ENCODE measurements at places on chromosomes 2 and 18. TPM values are rescaled to one million over a fixed set of nuclear protein-coding genes. Genes with fewer than 3 reads are reported as not detected.

DNA sequence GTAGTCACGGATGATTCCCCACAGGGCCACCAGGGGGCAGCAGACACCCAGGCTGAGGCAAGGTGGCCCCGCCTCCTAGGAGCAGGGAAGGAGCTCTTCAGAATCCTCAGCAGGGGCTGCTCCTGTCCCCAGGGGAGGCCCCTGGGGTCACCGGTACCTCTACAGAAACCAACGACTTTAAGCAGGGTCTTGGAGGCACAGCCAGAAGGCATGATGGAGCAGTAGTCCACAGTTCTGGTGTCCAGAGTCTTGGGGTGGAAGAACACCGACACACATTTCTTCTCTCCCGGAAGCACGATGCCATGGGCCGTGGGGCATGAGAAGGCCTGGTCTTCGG, 11.5 kb downstream of the CFAP65 start:
- H3K4me1 ChIP-seq, result peaks cover 17% of the 10 kb centered on the region
- H3K27me3 ChIP-seq, result peaks cover 39% of the 10 kb centered on the region
- H3K4me3 ChIP-seq, result no peak overlapping the region
- H3K36me3 ChIP-seq, result no peaks in the 10 kb centered on the region
- H3K27ac ChIP-seq, result no peak overlapping the region

GRCh38 chr2:183079139-183079775, 710 bp downstream of the DUSP19 start:
- peak overlapping the region; percentile 97 for H3K4me3 ChIP-seq
- DNase-seq, result no peak
- no peaks in the 10 kb centered on the region for H3K36me3 ChIP-seq
- H3K4me1 ChIP-seq, result peaks cover 8% of the 10 kb centered on the region
- H3K27me3 ChIP-seq, result peaks cover 7% of the 10 kb centered on the region

Gene CREG2
- total RNA-seq, result 0.63 TPM

Gene IGFBP5
- 140 TPM for total RNA-seq

Gene KCNK3
- total RNA-seq, result 0.68 TPM

Gene DNAH7
- total RNA-seq, result 1.5 TPM

Gene CDH7
- 7.3 TPM for total RNA-seq

Gene RNF144A
- 49.6 TPM for total RNA-seq

DNA sequence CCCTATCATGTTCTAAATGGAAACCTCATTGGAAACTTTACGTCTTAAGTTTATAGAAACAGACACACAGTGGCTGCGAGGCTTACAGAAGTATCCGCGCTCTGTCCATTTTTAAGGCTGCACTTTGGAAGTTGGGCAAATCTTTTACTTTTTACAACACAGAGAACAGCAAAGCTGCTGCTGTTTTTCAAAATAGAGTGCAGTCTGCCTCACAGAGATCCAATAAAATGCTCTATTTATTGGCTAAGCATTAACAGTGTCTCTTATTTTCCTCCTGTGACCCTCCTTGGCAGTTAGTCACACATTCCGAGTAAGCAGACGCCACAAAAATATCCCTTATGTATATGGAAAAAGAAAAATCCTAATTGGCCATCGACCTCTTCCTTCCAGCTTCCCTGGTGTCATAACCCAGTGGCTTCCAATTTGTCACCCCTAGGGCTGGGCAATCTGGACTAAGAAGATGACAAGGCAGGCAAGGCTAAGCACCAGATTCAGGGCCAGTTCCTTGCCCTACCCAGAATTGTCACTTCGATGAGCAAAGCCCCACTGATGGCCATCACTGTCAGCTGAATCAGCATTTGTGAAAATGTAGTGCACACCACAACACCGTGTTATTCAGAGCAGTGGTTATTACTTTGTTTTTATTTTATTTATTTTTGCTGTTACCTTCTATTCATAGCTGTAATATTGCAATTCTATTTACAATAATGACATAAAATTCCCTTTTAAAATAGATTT, 47.7 kb upstream of the MEIS1 start:
- H3K27me3 ChIP-seq, result no peaks in the 10 kb centered on the region
- peaks cover 32% of the 10 kb centered on the region for H3K4me1 ChIP-seq
- no peaks in the 10 kb centered on the region for H3K36me3 ChIP-seq
- no peak for DNase-seq
- no peak overlapping the region for H3K27ac ChIP-seq

Gene ADRA2B
- 0.79 TPM for total RNA-seq

- no peak overlapping the region for H3K27ac ChIP-seq
- H3K36me3 ChIP-seq, result no peaks in the 10 kb centered on the region
- no peak for DNase-seq
- no peaks in the 10 kb centered on the region for H3K27me3 ChIP-seq
Observed at GRCh38 chr2:147860009-147860408, 15.2 kb downstream of the ACVR2A start.

Gene CCDC141
- not detected for total RNA-seq

DNA sequence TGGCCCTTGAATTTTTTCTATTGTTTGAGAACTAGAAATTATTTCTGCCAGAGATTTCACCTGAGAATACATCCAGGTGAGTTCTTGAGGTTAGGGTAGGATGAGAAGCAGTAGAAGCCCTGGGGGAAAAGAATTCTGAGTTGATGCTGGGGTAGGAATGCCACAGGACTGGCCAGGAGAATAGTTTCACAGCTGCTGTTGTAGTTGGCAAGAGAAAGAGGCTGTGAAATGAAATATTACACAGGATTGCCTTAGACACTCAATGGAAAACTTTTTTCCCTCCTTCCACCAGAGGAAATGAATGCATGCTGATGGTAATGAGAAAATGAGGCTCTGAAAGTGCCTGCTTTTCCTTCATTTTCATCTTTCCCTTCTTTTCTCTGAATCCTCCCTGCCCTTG, 54.6 kb downstream of the PRKCE start:
- no peak for DNase-seq
- H3K4me3 ChIP-seq, result no peak overlapping the region
- no peaks in the 10 kb centered on the region for H3K4me1 ChIP-seq
- H3K27ac ChIP-seq, result no peak overlapping the region
- H3K27me3 ChIP-seq, result no peaks in the 10 kb centered on the region

Gene SCN9A
- 0.86 TPM for total RNA-seq

Gene SP140L
- 1.8 TPM for total RNA-seq

GRCh38 chr2:66255136-66255535, 179.8 kb upstream of the MEIS1 start:
- no peaks in the 10 kb centered on the region for H3K4me1 ChIP-seq
- no peak overlapping the region for H3K27ac ChIP-seq
- H3K4me3 ChIP-seq, result no peak overlapping the region
- DNase-seq, result no peak

Gene ALK
- 2.1 TPM for total RNA-seq

Gene IL18RAP
- total RNA-seq, result not detected

Gene ABHD1
- total RNA-seq, result 0.82 TPM

GRCh38 chr18:76894566-76895346, 72.4 kb downstream of the ZNF236 start:
- peaks cover 49% of the 10 kb centered on the region for H3K36me3 ChIP-seq
- H3K4me1 ChIP-seq, result peaks cover 7% of the 10 kb centered on the region
- H3K4me3 ChIP-seq, result no peak overlapping the region
- DNase-seq, result no peak
- H3K27ac ChIP-seq, result no peak overlapping the region

GRCh38 chr2:97932975-97933662, 62.6 kb downstream of the TMEM131 start:
- H3K4me3 ChIP-seq, result no peak overlapping the region
- H3K36me3 ChIP-seq, result peaks cover 6% of the 10 kb centered on the region
- H3K4me1 ChIP-seq, result peaks cover 25% of the 10 kb centered on the region

Gene GCA
- total RNA-seq, result 11.3 TPM

Gene TMEM178A
- 12.0 TPM for total RNA-seq

DNA sequence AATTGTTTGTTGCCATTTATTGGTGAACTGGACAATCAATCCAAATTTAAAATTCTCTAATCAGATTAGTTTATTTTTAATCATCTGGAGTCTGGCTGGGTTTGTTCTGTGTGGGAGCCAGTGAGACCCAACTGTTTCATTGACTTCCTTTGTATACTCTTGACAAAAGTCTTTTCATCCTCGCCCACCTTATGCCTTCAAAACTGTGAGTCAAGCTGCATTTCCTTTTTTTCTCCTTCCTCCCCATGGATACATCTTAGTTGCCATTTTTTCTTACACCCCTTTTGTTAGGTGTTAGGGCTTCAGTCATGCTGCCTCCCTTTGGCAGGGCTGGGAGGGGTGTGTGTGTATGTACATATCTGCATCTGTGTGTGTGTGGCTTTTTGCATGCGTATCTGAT, 117.6 kb downstream of the PRKCE start:
- no peaks in the 10 kb centered on the region for H3K27me3 ChIP-seq
- peaks cover 37% of the 10 kb centered on the region for H3K4me1 ChIP-seq
- DNase-seq, result no peak
- H3K27ac ChIP-seq, result no peak overlapping the region

GRCh38 chr2:195659982-195660890, 3.2 kb downstream of the SLC39A10 start:
- H3K4me3 ChIP-seq, result peak overlapping the region; percentile 99
- H3K27ac ChIP-seq, result no peak overlapping the region
- H3K36me3 ChIP-seq, result no peaks in the 10 kb centered on the region
- no peaks in the 10 kb centered on the region for H3K27me3 ChIP-seq

- peaks cover 8% of the 10 kb centered on the region for H3K4me1 ChIP-seq
- no peaks in the 10 kb centered on the region for H3K36me3 ChIP-seq
- H3K4me3 ChIP-seq, result no peak overlapping the region
- H3K27ac ChIP-seq, result no peak overlapping the region
- no peaks in the 10 kb centered on the region for H3K27me3 ChIP-seq
Observed at GRCh38 chr2:100893392-100894104, 73.6 kb downstream of the NPAS2 start.

Gene MYOM1
- total RNA-seq, result 1.4 TPM

- no peak overlapping the region for H3K4me3 ChIP-seq
- H3K36me3 ChIP-seq, result no peaks in the 10 kb centered on the region
- H3K27ac ChIP-seq, result no peak overlapping the region
- no peak for DNase-seq
Observed at GRCh38 chr2:206192157-206192556, 32.5 kb downstream of the EEF1B2 start.

DNA sequence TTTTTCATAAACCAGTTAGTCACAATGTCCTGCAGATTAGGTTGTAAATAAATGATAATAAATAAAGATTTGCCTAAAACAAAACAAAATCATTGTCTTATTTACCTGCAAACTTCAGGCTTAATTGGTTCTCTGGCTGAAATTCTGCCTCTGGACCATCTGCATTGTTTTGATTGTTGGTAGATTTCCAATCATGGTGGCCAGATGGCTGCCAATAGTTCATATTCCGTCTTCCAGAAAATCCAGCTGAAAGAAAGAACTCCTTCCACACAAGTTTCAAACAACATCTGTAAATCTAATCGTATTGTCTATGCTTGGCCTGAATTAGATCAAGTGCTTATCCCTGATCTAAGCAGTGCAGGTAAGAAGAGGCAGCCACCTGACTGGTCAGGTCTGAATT, 771.1 kb upstream of the ZEB2 start:
- no peaks in the 10 kb centered on the region for H3K36me3 ChIP-seq
- peaks cover 9% of the 10 kb centered on the region for H3K4me1 ChIP-seq
- no peak for DNase-seq
- no peak overlapping the region for H3K4me3 ChIP-seq
- no peak overlapping the region for H3K27ac ChIP-seq
- H3K27me3 ChIP-seq, result no peaks in the 10 kb centered on the region

Gene TMEM200C
- 26.1 TPM for total RNA-seq

DNA sequence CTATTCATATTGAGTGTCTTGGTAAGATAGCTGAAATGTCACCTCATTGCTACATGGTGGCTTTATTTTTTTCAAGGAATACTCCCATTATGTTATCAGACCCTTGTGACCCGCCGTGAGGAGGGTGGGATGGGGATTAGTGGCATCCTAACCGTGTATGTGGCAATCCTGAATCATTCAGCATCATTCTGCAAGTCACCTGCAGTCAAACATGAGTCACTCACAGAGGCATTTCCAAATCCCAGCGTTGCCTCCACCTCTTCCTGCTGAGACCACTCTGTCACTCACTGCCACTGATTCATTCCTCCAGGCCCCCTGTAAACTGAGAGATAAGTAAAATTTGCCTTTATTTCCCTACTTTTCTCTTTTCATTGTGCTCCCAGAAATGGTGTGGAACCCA, 307.4 kb upstream of the KLHL29 start:
- no peak for DNase-seq
- no peak overlapping the region for H3K27ac ChIP-seq
- H3K36me3 ChIP-seq, result no peaks in the 10 kb centered on the region
- H3K27me3 ChIP-seq, result peaks cover 12% of the 10 kb centered on the region
- H3K4me3 ChIP-seq, result no peak overlapping the region

DNA sequence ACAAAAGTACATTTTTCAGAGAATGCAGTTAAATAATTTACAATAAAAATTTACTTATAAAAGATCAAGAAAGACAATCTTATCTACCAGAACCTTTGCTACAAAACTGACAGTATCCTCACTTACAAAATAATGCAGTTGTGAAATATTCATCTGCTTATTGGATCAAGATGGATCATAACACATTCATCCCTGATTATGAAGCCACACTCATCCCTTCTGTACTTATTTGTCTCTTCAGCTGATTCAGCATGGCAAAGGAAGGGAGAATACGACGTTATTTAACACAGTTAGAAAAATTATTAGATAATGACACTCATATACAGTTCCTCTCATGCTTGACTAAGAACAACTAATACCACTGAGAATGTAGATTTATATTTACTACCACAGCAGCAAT, 46.4 kb downstream of the TCF4 start:
- no peaks in the 10 kb centered on the region for H3K27me3 ChIP-seq
- DNase-seq, result no peak
- H3K4me1 ChIP-seq, result peaks cover 10% of the 10 kb centered on the region
- peaks cover 4% of the 10 kb centered on the region for H3K36me3 ChIP-seq

DNA sequence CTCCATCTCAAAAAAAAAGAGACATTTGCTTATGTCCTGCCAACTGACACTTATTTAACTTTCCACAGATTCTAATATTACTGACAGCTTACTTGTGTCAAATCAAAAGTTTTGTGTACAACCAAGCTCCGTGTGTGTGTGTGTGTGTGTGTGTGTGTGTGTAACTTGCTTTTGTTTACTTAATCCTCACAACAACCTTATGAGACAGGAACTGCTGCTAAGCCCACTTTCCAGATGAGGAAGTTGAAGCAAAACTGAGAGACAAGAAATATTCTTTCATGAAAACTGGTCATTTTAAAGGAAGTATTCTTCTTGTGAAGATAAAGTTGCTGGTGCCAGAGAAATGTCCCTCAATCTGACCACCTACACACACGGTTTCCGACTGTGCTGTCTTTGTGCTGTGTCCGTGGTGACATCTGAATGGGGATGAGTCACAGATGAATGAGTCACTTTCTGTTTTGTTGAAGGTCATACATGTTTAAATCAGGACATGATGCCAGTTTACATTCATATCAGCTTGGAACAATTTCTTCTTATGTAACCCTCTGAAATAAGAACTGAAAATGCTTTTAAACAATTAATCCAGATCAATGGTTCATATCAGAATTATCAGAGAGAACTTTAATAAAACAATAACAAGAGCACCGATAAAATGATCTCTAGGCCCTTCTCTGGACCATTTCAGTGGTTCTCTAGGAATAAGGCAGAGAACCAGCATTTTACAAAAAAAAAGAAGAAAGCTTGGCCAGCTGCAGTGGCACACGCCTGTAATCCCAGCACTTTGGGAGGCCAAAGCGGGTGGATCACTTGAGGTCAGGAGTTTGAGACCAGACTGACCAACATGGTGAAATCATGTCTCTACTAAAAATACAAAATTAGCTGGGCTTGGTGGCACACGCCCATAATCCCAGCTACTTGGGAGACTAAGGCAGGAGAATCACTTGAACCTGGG, 95.5 kb downstream of the THNSL2 start:
- DNase-seq, result no peak
- H3K27me3 ChIP-seq, result no peaks in the 10 kb centered on the region
- H3K4me3 ChIP-seq, result peak overlapping the region; percentile 1
- H3K36me3 ChIP-seq, result no peaks in the 10 kb centered on the region
- peaks cover 7% of the 10 kb centered on the region for H3K4me1 ChIP-seq

GRCh38 chr2:236237468-236238190, 26.6 kb downstream of the ASB18 start:
- DNase-seq, result no peak
- peaks cover 20% of the 10 kb centered on the region for H3K4me1 ChIP-seq
- H3K27ac ChIP-seq, result no peak overlapping the region
- peaks cover 3% of the 10 kb centered on the region for H3K36me3 ChIP-seq

Data from neural crest cell (in vitro differentiated cells).